Stimulated activated CD4-positive, alpha-beta T cell treated with anti-CD3 and anti-CD28 coated beads, Interleukin-1b, Interleukin-23, amount 100 ng/mL, for 1 hour (primary cell): ENCODE measurements at places on chromosomes 4 and X.
A peak's percentile ranks its signal among the peaks of the same experiment; 100 is the strongest.

GRCh38 chrX:70446380-70447350, 2.0 kb downstream of the DLG3 start:
- no peak for DNase-seq

DNA sequence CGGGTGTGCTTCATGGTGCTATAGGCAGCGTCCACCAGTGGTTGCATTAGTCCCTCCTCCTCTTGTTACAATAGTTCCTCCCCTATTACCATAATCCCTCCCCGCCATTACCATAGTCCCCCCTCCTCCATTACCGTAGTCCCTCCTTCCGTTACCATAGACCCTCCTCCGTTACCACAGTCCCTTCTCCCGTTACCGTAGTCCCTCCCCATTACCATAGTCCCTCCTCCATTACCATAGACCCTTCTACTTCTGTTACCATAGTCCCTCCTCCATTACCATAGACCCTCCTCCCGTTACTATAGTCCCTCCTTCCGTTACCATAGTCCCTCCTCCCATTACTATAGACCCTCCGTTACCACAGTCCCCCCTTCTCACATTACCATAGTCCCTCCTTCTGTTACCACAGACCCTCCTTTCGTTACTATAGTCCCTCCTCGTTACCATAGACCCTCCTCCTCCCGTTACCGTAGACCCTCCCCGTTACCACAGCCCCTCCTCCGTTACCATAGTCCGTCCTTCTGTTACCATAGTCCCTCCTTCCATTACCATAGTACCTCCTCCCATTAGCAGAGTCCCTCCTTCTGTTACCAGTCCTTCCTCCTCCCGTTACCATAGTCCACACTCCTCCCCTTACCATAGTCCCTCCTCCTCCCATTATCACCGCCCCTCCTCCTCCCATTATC, 129.6 kb downstream of the DHRSX start:
- DNase-seq = no peak

DNA sequence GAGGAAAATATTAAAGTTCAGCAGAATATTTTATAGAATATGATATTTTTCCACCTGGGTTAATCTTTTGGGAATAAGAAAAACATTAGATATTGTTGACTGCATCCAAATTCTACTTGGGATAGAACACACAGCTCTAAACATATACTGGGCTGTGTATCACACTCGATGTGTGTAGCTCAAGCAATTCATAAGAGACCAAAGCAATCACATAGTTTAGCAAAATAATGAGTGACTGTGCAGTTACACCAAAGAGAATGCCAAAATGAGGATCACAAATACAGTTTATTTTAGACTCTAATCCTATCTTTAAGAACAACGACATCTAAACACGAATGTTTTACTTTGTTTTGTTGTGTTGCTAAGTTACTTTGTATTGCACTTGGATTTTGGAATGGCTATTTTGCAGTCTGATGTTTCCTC, 101.2 kb downstream of the CBR4 start:
- DNase-seq = no peak

DNA sequence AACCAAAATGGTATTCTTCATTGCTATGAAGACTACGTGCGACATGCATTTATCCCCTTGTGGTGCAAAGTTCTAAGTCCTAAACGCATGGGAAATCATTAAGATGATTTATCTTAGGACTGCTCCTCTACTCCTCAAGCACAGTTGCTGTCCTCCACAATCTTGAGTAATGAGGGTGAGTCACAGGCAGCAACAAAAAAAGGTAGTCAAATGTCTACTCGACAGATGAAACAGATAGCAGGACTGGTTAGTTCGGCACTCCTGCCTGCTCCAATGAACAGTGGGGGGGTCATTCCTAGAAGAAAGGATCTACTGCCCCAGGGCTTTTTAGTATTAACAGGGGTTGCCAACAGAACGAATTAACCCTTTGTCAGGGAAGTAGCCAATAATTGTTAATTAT, 233.7 kb upstream of the FGF13 start:
- no peak for DNase-seq

DNA sequence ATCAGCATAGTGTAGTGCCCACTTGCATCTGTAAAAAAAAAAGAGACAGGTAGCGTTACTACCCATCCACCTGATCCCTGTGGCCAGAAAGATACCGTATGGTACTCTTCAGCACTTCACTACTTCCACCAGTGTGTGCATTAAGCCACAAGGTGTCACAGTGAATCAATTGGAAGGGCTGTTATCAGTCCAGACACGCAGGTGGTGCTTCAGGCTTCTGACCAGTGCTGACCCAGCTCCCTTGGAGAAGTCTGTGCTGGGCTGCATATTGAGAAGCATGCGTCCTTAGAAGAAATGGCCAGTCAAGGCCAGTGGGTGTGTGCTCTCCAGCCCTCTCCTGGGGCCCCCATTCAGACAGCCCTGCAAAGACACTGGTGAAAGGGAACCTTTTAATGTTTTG, 10.6 kb downstream of the LDB2 start:
- DNase-seq = no peak

GRCh38 chr4:157754410-157754809, 418.4 kb downstream of the GASK1B start:
- no peak for DNase-seq

- no peak for DNase-seq
Observed at GRCh38 chr4:134215620-134216344, 14.2 kb upstream of the PABPC4L start.

GRCh38 chrX:1794586-1794985, 179.7 kb downstream of the ASMT start:
- no peak for DNase-seq

DNA sequence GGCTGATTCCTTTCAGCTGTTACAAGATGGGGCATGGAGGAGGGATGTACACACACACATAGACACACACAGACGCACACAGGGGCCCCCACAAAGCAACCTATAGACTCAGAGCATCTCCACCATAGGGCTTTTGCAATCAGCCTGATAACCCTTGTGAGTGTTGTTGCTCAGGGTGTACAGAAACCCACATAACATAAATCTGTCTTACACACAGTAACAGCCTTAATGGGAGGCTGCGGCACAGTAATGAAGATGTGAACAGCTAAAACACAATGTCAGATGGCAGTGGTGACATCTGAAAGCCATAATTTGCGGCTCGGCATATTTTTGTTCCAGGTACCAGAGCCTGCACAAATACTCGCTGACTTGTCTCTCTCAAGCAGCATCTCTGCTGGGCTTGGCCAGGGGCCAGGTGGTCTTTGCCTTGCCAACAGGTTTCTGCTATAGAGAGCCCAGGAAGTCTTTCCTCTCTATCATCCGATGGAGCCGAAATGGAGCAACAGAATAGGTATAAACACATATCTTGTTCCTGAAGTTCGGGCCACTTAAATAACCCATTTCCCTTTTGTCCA, 357.2 kb upstream of the GATB start:
- no peak for DNase-seq

- peak; percentile 57 for DNase-seq
Observed at GRCh38 chrX:109536439-109537323, at the start of gene NXT2. Gene NXT2 (plus strand): TSS chrX:109536844. CDS start chrX:109537007, 163 bp downstream.

- no peak for DNase-seq
Observed at GRCh38 chrX:13570261-13570605, 832 bp downstream of the EGFL6 start.

GRCh38 chr4:138561276-138561880, 319.2 kb upstream of the SLC7A11 start:
- DNase-seq = no peak

DNA sequence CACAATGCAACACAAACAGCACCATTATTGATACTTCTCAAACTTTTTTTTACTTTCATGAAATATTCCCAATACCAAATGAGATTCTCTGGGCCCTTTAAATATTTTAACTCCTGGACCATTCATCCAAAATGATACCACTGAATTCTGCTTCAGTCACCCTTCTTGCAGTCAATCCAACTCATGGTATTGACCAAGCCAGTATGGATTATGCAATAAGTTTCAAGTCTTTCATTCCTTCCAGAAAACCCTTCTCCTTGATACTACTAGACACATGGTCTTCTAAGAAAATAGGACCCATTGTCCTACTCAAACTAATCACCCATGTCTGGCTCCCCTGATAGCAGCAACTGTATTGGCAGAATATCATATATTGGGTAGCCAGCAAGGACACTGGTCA, 23.0 kb downstream of the ZNF721 start:
- DNase-seq = no peak

- DNase-seq = no peak
Observed at GRCh38 chr4:79181190-79181589, 144.7 kb downstream of the NAA11 start.

- DNase-seq = no peak
Observed at GRCh38 chrX:149711545-149712236, at the start of gene MAGEA11. Gene MAGEA11 (plus strand): TSS chrX:149712060. CDS start chrX:149713160, 1,100 bp downstream.

GRCh38 chrX:1486749-1487361, 34.1 kb upstream of the ASMTL start:
- DNase-seq = no peak

DNA sequence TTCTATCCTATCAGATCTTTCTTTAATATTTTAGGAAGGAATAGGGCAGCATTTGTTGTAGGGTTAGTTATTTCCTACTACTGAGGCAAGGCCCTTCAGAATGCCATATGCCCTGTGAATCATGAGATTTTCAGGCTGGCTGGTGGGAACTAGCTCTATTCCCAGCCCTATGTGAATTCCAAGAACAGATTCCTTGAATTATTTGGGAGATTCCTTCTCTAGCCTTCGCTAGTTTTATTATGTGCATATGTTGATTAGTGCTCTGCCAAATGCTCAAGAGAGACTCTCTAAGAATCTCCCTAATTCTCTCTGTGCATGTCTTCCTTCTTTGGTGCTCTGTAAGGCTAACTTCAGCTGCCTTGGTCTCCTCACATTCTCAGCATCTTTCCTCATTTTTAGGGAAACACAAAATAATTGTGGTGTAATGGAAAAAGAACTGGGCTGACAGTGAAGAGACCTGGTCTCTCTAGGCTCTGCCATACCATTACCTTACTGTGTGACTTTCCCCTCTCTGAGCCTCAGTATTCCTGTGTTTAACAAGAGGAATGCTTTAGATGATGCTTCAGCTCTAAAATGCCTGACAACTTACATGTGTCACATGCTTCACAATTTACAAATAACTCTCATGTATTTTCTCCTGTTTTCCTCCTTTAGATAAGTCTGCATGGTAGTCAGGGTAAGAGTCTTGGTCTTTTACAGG, 79.7 kb downstream of the VMA21 start:
- no peak for DNase-seq

DNA sequence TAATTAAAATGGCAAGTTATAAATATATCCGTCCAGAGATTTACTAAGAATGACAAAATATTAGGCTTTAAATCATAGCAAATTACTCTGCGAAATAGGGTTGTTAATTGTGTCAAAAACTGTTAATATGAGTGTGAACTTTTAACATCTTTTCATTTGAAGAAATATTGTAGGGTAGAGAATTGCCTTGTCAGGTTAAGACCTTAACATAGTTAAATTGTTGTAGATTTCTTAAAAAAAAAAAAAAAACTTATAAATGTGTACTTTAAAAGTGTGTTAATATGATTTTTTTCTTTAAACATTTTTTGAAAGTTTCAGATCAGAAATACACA, 107.7 kb upstream of the TLR2 start:
- DNase-seq = no peak

- DNase-seq = no peak
Observed at GRCh38 chrX:44876086-44876485, 3.1 kb downstream of the KDM6A start.

GRCh38 chrX:16839852-16840460, 30.2 kb downstream of the RBBP7 start:
- no peak for DNase-seq

- no peak for DNase-seq
Observed at GRCh38 chrX:13123857-13124345, 79.5 kb upstream of the FAM9C start.

GRCh38 chr4:70713453-70714078, 8.2 kb upstream of the RUFY3 start:
- DNase-seq = no peak

GRCh38 chr4:102402223-102402622, 56.9 kb upstream of the SLC39A8 start:
- DNase-seq = no peak

GRCh38 chrX:149829751-149830191, 48.0 kb downstream of the MAGEA9 start:
- DNase-seq = no peak

DNA sequence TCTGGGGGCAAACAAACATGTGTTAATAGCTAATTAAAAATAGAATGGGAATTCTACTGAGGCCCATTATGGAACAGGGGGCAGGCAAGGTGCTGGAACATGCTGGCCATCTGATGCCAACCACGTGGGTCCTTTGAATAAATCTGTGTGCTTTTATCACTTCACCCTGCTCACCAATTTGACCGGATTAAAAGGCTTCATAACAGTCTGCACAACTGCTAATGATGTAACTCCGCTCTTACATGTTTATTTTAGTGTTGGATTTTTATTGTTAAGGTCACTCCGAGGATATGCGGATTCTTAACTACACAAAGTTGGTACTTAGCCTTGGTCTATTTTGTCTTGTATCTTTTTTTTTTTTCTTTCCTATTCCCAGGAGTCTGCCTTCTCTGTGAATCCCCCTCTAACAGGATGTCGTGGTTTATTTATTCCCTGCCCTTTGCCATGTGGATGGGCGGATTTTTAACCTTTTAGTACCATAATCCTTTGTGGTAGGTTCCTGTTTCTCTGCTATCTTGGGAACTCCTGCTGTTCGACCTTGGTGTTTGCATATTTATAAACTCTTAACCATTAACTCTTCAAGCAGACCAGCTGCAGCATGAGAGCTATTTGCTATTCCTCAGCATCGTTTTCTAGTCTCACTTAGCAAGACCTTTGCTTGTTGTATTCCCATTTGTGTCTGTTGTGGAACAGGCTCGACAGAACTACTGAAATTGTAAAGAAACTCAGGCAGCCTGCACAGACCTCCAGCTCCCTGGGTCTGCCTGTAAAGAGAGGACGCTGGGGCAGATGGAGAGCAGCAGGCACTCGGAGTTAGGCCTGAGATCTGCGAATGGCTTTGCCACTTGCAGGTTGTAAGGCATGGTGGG, 38.0 kb downstream of the TRIM2 start:
- no peak for DNase-seq

DNA sequence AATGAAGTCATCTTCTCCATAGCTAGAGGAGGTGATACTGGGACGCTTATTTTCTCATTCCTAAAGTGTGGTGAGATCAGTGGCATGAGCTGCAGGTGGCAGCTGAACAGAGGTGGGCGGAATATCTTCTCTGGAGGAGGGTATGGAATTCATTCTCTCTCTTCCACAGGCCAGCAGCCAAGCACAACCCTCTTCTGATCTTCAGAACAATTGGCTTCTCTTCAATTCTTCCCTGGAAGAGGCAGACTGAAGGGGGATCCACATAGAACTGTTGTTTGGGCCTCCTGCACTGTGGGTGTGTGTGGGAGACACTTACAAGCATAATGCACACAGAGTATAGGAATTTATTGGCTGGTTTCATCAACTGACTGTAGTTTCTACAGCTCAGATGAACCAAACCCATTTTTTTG, 180.4 kb upstream of the RASGEF1B start:
- no peak for DNase-seq

GRCh38 chr4:127370604-127371003, 262.2 kb upstream of the INTU start:
- DNase-seq = no peak

GRCh38 chrX:68723491-68724155, 76.2 kb downstream of the STARD8 start:
- no peak for DNase-seq
